ENCODE measurements at places on chromosomes 2 and 18.

- DNase-seq = no peak
Observed at GRCh38 chr2:85288244-85288725, 39.5 kb downstream of the TGOLN2 start.

DNA sequence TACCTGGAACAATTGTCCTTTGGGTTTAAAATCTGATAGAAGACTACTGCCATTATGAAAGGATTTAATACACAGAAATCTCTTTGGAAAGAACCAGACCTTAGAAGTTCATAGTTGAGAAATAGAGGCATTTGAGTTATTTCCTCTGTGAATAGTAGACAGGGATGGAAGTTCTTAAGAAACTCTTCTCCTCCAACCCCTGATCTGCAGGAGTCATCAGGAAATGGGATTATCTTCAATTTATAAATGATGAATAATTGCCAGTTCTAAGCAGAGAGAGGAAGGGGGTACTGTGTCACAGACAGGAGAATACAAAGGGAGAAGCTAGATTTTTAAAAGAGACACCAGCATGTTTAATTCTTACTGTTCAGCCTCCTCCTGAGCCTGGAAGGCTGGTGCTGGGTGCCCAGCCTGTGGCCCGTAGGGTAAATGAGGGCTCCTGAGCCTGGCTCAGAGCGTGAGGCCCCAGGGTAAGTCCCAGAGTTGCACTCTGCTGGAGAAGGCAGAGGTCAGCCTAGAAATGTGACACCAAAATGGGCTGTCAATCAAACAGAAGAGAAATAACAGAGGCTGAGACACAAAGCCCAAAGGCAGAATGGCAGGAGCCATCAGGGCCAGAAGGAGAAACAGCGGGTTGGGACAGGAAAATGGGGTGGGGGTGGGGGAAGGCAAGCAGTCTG, 58.2 kb upstream of the PKDCC start:
- DNase-seq = no peak

DNA sequence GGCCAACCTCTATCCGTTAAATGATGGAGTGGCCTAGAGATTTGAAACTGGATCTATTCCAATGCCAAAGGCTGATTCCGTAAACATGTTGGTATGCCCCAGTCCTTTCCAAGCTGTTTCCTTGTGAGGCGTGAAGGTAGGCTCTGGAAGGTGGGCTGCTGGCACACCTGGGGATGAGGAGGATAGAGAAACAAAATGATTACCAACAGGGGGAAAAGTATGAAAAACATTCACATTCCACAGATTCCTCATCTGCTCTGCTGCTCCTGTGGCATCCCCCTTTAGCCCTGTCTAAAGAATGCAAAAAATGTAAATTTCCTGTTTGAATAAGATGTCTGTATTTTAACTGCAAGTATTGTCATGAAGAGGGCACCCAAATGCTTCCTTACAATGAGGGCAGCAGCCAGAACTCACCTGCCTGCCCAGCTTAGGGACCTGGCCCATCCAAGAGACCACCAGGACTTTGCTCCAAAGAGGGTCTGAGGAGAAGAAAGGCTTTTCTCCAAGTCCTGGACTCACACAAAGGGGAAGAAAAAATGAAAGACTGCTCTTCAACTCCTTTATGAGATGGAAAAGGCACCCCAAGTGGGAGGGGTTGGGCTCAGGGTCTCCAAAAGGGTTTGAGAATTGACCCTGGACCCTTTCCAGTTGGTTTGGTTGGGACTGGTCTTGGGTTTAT, 132.3 kb upstream of the PELI1 start:
- DNase-seq = no peak

GRCh38 chr2:107595749-107596148, 230.9 kb upstream of the RGPD4 start:
- no peak for DNase-seq

- no peak for DNase-seq
Observed at GRCh38 chr18:23226391-23226790, 91.1 kb downstream of the CABLES1 start.

DNA sequence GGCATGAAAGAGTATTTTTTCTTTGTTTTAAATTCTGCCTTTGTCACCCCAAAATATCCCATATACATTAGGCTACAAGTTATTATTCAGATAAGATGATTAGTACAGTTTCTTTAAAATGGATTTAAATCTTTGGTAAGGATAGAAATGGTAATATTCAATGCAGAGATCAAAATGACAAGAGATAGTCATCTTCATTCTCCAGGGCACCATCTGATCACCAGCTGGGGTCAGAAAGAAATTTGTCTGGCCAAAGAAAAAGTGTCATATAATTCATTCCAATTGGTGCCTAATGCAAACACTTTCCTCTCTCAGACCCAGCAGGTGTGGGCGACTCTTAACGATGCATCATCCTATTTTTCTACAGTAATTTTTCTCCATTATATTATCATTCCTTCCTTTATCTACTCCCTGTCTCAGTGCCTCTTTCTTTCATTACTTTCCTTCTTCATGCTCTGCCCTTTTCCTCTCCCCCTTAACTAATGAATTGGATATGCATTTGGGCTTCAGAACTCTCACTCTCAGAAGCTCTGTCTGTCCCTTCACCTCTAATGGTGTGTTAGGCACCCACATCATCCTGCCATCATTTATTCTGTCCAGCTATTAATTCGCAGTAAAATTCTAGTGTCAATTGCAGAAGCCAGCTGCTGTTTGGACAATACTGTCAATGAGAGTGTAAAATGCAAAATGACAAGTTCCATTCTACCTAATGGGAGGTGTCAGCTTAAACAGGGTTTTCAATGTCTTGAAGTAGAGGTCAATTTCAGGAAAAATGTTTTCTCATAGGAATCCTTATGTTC, 570.5 kb downstream of the TDRD15 start:
- DNase-seq = no peak

DNA sequence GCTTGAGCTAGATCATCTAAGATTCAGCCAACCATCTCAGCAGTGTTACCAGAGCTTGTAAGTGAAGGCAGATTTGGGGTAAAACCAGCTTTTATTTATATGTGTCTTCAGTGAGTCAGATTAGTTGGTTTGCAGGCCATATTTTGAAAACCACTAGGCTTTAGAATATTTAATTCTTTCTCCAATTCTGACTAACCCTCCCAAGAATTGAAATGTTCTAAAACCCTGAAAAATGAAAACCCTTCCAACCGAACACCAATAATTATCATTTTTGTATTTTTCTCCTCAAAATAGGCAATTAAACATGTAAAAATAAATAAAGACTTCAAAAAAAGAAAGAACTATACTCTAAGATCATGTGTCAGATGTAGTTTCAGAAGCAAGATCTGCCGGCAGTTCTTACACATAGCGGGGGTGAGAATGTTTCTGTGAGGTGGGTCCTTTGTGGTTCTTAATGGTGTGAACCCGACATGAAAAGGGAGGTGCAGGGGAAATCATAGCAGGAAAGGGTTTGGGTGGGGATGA, 14.2 kb downstream of the PLEK start:
- no peak for DNase-seq

GRCh38 chr2:136232456-136233172, 114.7 kb upstream of the CXCR4 start:
- no peak for DNase-seq

GRCh38 chr2:66488946-66489345, 54.0 kb downstream of the MEIS1 start:
- no peak for DNase-seq

Data from activated T-cell treated with anti-CD3 and anti-CD28 coated beads, Interleukin-2, amount 50 U/mL, for 24 hours (primary cell).